Myocyte (in vitro differentiated cells): ENCODE measurements at places on chromosomes 2 and 18. TPM values are rescaled to one million over a fixed set of nuclear protein-coding genes. Genes with fewer than 3 reads are reported as not detected.
A peak's percentile ranks its signal among the peaks of the same experiment; 100 is the strongest.

DNA sequence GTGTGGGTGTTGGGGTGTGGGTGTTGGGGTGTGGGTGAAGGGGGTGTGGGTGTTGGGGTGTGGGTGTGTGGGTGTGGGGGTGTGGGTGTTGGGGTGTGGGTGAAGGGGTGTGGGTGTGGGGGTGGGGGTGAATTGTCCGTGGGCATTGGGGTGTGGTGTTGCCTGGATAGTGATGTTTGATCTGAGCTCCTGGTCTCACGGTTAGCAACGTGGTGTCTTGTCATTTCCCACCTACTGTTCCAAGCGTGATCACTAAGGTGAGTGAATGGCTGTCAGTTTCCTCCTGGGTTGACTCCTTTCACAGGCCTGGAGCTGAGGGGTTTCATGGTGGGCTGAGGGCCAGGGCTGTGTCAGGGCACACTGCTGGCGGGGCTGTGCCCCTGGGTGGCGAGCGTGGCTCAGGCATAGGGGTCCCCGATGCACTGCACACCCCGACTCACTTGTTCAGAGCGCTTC lies 27.2 kb downstream of the RTP5 start:
- no peak for DNase-seq

CXCR1 gene
- total RNA-seq = not detected in 2 replicates

DNA sequence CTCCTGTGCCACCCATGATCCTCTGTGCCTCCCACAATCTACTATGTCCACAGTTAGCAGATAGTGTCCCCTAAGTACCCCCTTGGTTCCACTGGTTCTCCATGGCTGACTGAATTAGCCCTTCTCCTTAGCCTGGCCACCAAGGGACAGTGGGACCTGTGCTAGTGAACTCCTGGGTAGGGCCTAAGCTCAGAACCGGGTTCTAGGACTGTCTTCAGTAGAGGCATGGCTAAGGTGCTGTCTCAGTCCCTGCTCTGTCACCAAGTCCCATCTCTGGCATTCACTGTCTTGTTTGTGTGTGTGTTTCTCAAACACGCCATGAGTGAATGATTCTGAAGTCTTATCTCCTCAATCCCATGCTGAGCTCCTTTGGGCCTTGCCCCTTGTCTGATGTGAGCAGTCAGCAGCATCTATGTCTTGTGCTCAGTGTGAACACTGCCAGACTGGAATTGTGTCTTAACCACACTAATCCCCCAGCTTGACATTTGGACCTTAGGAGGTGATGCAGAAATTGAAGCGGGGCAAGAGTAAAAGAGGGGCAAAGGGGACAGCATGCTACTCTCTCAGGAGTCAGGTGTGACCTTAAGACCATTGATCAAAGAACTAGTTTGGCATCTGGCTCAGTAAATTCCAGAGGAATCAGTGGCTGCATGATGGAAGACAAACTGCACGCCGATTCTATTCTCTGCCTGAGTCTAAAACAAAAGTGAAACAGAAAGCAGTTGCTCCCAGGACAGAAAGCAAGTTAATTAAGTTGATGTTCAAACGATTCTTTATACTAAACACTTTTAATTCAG lies 190.5 kb downstream of the ALPK2 start:
- DNase-seq = peak; percentile 28

- DNase-seq = peak; percentile 47
Observed at GRCh38 chr2:42132191-42132965, 36.8 kb upstream of the EML4 start.

DNA sequence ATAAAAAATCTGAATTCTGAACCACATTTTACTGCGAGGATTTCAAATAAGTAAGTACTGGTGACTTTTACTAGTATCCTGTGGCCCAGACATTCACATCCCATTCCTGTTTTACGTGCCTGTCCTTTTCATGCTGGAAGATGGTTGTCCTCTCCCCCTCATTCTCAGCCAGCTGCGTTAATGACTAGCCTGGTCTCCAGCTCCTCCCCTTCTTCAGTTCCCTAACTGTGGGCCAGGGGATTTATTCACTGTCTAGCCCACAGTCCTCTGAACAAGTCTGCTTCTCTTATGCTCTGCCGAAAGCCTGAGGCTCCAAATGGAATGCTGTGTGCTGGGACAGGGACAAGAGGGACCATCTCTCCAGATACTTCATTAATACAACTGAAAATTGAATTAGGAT lies 373.9 kb downstream of the PTPRM start:
- no peak for DNase-seq

DNA sequence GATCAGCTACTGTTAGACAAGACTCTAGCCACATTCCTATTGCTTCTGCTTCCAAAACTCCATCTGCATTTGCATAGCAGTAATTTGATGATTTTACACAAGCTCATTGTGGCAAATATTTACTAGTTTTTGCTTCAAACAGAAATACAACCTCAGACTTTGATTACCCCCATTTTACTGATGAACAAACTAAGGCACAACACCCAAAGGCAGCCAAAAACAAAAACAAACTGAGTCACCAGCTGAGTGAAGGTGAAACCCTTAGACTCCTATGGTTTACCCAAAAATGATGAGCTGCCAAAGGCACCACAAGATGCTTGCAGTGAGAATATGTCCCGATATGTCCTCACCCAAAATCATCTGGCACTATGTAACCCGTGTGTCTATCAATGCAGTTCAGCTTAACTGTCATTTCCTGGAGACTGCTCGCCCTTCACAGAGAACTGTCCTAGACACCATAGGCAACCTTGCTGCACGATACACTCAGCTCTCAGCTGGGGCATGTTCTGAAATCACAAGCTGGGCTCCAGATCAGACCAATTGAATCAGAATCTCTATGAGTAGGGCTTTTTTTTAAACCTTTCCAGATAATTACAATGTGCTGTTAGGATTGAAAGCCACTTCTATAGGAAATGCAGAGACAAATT lies 4.1 kb upstream of the EVA1A start:
- DNase-seq = no peak
